ENCODE measurements at places on chromosomes 13 and 19. TPM values are rescaled to one million over a fixed set of nuclear protein-coding genes. Genes with fewer than 3 reads are reported as not detected.

ZNF677 gene
- 1.7 TPM for total RNA-seq

N4BP2L2 gene
- 122 TPM for total RNA-seq

ZNF835 gene
- total RNA-seq: 0.11 TPM

ZNF761 gene
- 11.7 TPM for total RNA-seq

ERICH6B gene
- not detected for total RNA-seq

Measured in T-helper 2 cell treated with Interferon-gamma antibody and Interleukin-4, amounts not matched to agents 100 ng/mL and 5 ng/mL, for 36 hours (primary cell).